ENCODE measurements at places on chromosomes 2 and 18.

DNA sequence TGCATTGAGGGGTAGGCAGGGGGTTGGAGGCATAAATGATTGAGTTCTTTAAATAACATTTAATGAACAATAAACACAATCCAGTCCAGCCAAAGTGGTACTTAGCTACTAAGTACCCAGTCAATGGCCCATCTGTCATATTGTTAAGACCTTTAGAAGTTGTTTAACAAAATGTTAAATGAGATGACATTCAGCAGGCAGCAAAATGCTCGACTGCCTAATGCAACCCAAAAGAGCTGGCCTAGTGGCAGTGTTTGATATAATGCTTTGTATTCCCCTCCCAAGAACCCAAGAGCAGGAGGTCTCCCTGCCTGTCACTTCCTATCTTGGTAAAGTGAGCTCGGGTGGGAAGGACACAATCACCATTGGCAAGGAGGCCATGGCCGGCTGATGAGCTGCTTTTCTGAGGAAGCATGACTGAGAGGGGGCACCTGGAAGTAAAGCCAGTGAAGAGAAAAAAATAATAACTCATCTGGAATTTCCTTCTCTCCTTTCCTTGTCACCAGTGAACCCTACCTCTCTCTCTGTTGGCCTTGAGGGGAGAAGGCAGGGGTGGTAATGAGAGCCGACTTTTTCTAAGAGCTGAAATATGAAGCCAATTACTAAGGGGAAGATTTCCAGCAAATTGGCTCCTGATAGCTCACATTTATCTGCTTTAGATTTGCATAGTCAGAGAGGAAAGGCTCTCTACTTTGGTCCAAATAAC lies 140.6 kb downstream of the C1D start:
- DNase-seq = no peak

DNA sequence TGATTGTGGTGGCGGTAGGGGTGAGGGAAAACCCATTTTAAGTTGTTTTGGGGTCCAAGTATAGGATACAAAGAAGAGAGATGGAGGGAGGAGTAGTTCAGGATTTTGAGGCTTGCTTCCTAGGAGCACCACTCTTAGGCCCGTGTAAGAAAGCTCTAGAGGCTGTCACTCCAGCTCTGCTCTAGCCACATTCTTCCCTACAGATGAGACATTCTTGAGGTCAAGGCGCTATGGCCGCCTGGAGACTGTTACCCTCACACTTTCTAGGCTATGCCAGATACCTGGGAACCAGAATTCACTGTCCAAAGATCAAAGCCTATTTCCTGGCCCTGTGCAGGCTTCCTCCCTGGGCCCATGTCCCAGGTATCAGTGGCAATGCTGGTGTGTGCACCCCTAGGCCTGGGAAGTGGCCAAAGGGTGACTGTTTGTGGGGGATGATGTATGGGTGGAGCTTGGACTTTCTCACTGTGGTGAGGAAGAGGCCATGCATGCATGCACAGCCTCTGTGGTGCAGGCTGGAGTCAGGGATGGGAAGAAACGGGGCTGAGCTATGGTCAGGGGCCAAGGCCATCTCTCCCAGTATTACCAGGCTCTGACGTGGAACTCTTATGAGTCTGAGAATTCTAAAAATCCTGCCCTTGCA lies 7.0 kb upstream of the TTL start:
- peak; percentile 12 for DNase-seq

GRCh38 chr18:5309888-5310470 lies 14.5 kb upstream of the ZBTB14 start:
- DNase-seq = no peak

GRCh38 chr2:3046170-3046865 lies 331.3 kb downstream of the EIPR1 start:
- no peak for DNase-seq

- DNase-seq = no peak
These were observed 7.0 kb downstream of the C2orf80 start for GRCh38 chr2:208182835-208183234.

GRCh38 chr18:38695559-38696280 lies 1130.1 kb upstream of the CELF4 start:
- no peak for DNase-seq

- DNase-seq = no peak
These were observed 3.4 kb downstream of the SLC66A2 start for GRCh38 chr18:79947881-79948610.

DNA sequence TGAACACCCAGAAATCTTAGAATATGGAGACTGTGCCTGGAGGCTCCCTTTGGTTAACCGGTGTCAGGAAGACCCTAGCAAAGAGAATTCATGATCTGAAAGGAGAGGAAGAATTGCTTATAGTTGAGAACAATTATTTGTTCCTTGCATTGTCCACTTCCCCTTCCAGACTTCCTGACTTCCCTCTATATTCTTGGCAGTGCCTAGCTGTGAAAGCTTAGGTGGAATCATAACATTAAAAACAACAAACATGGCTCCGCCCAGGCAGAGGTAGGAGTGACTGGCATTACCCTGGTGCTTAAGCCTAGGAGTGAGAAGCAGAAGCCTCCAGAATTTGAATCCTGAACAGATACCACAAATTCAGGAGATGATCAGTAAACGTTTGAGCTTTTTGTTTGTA lies 1.9 kb downstream of the TTL start:
- no peak for DNase-seq

- no peak for DNase-seq
These were observed 22.7 kb downstream of the BCL11A start for GRCh38 chr2:60530660-60531281.

DNA sequence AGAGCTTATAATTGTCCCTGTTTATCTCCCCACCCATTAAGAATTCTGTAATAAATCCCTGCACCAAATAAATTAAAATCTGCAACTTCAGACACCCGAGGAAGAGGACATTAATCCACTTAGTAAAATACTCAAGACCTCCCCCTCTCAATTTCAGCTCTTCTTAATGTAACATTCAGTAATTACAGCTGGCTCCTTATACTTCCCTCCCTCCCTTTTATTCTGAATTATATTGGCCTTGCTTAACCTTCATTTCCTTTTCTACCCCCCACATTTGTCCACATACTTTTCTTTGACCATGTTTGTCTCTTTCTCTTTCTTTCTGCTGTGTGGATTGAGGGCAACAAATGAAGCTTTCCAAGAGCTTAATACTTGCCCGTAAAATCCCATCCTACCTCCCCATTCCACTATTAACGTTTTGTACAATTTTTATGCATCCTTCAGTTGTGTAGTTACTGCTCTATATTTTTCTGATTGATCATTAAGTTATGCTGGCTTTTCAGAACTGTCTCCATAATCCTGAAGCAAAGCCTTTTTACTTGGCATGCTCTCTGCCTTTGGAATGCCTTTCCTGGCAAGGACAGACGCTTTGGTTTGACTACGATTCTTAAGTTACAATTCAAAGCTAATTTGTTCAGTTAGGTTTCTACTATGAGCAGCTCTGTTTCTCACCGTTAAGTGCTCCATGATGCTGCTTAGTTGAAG lies 580.1 kb downstream of the ZEB2 start:
- no peak for DNase-seq
